ENCODE measurements at places on chromosomes 2 and 18.

- DNase-seq = no peak
Observed at GRCh38 chr18:44724105-44724778, 43.6 kb downstream of the SETBP1 start.

- DNase-seq = no peak
Observed at GRCh38 chr18:37422596-37422995, 143.0 kb downstream of the CELF4 start.

DNA sequence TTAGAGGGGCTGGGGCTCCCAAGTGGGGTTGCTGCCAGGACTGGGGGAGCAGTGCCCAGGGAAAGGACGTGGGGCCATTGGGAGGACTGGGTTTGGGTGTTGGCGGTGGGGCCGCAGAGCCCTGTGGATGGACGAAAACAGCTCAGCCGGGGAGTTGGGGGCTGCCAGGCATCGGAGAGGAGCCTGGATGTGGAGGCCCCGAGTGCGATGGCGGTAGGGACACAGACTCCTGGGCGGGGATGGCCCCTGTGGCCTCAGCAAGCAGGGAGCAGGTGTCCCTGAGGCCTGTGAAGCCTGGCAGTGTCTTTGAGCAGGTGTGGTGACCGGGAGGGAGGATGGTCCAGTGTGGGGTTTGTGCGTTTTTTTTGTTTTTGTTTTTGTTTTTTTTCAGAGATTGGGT lies 13.3 kb downstream of the CTDP1 start:
- no peak for DNase-seq

GRCh38 chr2:217366966-217367365 lies 507.1 kb upstream of the TNP1 start:
- DNase-seq = no peak

- no peak for DNase-seq
Observed at GRCh38 chr2:136492901-136493300, 272.4 kb upstream of the THSD7B start.

DNA sequence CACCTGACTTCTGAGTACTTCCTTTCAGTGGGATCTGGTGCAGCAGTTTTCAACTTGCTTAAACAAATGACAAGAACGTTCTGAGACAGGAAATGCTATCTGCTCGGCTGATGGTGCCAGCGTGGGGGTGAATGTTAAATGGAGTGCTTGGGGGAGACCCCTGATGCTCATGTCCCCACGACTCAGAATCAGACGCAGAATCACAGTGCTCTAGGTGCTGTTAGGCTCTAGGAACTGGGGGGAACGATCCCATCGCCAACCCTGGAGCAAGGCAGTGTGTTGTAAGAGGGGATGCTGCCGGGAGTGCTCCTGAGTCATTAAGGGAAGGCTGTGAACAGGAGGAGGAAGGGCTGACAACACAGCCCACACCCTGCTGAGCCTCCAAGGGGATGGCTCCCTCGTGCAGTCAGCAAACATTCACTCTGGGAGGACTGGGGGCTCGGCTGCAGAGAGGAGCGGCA lies 34.1 kb upstream of the KCNF1 start:
- DNase-seq = no peak

GRCh38 chr18:78898066-78898465 lies 81.6 kb upstream of the SALL3 start:
- no peak for DNase-seq

GRCh38 chr2:177888581-177888980 lies 184.0 kb downstream of the PDE11A start:
- no peak for DNase-seq

DNA sequence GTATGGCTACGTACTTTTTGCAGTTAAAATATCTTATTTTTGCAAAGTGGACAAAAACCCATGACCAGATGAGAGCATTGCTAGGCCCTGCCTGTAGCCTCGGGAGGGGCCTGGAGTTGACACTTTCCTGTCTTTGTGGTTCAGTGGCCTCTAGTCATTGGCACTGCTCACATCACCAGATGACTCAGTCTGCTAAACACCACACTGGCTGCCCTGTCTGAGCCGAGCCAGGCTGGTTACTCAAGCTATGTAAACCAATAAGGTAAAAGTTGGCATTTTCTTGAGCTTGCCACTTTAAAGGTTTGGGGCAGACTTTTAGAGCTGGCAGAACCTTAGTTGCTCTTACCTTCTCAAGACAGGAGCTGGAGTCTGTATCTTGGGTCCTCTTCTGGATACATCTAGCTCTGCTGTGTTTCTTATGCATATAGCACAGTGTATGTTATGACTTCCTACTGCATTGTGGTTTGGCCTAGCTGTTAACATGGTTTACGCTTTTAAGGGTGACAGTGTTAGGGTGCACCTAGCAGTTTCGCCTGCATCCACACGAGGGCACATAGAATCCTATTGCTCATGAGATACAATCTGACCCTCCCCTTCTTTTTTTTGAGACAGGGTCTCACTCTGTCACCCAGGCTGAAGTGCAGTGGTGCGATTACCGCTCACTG lies 76.4 kb downstream of the AP1S3 start:
- peak; percentile 78 for DNase-seq

GRCh38 chr2:46183426-46183825 lies 113.8 kb upstream of the EPAS1 start:
- DNase-seq = no peak

DNA sequence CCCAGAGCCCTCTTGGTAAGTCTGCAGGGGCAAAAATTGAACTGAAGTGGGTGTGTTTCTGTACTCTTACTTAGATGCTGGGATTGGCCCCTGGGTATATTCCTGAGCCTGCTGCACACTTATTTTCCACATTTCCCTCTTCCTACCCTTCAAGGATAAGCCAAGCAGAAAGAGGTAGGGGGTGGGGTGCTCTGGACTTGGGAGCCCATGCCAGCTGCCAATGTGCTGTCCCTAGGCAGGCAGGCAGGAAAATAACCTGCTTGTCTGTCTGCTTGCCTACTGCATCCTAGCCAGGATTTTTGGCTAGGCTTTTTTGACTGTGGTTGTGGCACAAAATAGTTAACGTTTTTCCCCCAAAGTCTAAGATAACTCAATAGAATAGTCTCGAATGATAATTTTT lies 234.3 kb downstream of the ALK start:
- no peak for DNase-seq

DNA sequence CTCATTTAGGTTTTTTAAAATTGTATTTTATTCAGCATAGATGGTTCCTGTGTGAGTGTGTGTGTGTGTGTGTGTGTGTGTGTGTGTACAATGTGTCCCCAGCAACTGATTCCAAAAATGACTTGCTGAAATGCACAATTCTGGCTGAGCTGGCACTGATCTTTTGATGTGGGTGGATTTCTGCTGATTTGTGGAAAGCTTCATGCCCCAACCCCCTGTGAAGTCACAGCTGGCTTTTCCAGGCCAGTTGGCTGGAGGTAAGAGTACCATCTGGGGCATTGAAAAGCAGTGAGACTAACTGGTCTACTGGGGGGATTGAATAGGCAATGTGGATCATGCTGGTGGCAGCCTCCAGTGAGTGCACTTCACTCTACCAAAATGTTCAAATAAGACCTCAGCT lies 187.2 kb downstream of the LRRTM1 start:
- no peak for DNase-seq

DNA sequence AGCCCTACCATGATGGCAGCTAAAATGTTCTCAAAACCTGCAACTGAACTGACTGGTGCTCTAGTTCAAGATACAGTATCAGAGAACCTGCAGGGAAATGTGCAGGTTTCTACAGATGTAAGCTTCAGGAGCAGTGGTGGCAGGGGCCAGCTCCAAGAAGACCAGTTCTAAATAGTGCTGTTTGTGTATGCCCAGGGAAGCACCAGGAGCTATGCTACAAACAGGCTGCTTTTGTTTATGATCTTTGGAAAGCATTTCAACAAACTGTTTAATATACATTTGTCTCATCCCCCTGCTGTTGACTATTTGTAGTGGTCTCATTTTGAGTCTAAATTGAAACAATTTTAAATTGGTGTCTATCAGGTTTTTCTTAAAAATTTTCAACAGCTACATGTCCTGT lies 20.7 kb downstream of the FZD5 start:
- DNase-seq = no peak

DNA sequence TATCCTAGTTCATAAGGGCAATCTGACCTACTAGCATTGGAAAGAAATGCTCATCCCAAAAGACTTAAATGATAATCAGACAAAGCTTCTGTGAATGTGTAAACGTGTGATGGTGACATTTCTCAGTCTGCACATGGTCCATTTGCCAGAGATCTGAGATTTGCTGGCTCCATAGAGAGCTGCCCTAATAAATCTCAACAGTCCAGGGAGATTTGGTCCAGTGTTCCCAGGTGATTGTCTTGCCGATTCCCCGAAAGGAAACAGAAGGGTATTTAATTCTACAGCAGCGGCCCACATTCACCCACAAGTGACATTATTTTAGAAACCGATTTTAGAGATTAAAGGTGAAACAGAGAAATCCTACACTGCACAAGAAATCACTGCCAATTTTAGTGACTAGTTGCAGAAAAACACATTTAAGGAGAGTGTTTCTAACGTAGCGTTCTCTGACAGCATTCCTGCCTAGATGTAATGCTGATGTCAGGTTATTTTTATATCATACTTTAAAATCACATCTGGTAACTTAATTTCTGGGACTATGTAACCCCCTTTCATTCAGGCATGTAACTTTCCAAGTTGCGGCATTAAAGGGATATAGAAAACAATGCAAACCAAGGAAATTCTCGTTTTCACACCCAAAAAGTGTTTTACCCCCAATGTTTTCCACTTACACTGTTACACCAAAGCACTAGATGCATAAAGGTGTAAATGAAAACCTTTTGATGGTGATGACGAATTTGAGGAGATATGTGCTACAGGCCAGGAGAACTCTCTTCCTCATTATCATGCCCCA lies 231.9 kb upstream of the FN1 start:
- no peak for DNase-seq

DNA sequence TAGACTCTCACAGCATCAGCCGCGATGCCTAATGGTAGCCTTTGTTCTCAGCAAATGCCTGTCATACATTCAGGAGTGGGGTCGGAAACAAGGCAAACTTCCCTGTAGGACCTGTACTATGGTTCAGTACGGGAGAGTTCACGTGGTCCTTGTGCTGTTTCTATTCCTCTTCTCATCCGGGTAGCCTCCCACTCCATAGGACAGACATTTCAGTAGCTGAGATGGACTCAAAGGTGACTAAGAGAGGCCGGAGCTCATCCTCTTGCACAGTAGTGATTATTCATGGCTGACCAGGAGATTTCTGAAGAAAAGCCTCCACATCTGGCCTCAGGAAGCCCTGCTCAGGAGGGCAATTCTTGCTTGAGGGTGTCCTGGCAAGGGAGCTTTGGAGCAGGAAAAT lies 117.8 kb upstream of the SPRED2 start:
- no peak for DNase-seq

DNA sequence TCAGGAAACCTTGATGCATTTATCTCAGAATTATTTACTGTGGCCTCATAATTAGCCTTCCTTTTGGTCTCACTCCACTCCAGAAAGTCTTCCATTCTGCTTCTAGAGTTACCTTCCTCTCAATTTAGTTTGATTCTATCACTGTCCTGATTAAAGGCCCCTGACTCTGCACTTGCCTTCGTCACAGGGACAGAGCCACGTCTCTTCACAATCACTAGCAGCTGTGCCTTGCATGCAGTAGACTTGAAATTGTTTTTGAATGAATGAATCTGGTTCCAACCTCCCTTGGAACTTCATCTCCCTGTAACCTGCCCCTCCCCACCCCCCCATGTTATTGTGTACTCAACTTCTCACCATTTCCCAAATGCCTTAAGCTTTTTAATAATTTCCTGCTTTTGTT lies 52.4 kb downstream of the OSBPL6 start:
- no peak for DNase-seq

GRCh38 chr2:64751286-64752260 lies 97.9 kb upstream of the SERTAD2 start:
- DNase-seq = peak; percentile 99

GRCh38 chr18:26738706-26739105 lies 126.8 kb downstream of the AQP4 start:
- no peak for DNase-seq

- no peak for DNase-seq
Observed at GRCh38 chr18:41323044-41323443, 632.0 kb upstream of the PIK3C3 start.

DNA sequence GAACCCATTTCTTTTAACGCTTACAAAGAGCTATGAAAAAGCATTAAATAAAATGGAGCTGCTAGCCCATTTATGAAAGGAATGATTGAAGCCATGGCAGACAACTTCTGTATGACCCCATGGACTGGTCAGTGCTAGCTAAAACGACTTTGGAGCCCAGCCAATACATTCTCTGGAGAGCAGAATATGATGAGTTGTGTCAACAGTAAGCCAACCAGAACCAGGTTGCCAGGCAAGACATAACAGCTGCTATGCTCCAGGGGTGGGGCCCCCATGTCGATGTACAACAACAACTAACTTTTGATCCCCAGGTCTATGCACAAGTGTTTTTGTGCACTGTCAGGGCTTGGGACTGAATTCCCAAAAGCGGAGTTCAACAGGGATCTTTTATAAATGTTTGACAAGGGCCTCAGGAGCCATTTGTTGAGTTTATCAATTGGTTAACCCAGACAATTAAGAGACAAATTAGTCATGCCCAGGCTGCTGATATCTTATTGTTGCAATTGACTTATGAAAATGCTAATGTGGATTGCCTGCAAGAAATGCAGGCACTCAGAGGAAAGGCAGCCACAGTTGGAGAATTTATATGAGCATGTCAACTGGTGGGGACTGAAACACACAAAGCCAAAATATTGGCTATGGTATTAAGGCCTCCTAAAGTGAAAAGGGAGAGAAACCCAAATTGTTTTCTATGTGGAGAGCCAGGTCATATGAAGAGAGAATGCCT lies 64.6 kb upstream of the MYO3B start:
- no peak for DNase-seq

DNA sequence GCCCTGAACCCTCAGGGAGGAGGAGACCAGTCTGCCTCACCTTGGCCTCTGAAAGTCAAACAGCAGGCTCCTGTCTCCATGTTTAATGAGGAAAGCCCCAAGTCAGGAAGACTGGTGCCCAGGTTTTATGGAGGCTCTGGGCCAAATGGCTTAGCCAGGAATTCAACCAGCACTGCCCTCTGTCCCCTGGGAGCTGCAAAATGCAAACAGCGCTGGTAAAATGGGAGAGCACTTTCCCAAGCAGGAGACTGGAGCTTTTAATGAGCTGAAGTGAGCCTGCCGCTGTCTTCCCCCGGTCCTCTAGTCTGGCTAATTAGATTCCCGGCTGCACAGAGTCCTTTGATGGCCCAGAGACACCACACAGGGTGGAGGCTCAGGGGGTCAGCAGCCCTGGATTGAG lies 276.0 kb upstream of the TRIB2 start:
- DNase-seq = no peak

- no peak for DNase-seq
Observed at GRCh38 chr2:61538920-61539520, 864 bp upstream of the XPO1 start.

DNA sequence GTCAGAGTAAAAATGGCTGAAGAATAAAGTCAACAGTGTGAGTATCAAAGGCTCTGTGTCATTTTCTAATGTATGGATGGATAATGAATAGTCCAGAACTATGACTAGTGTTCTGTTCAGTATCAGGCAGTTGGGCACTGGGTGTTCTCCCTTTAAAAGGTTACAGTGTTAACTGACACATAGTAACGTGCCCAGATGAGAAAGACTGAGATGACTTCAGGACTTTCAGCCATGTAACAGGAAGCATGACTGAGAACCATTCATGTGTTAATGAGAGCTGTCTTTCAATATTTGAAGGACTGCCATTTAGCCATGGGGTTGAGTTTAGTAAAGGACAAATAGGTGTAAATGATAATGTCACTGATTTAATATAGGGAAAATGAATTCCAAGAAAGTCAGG lies 187.1 kb downstream of the GULP1 start:
- DNase-seq = no peak
